MV-4-11 (cell line): ENCODE measurements at places on chromosomes 12 and 14.

GRCh38 chr14:36086629-36087395 lies 89.7 kb downstream of the PTCSC3 start:
- DNase-seq = no peak

DNA sequence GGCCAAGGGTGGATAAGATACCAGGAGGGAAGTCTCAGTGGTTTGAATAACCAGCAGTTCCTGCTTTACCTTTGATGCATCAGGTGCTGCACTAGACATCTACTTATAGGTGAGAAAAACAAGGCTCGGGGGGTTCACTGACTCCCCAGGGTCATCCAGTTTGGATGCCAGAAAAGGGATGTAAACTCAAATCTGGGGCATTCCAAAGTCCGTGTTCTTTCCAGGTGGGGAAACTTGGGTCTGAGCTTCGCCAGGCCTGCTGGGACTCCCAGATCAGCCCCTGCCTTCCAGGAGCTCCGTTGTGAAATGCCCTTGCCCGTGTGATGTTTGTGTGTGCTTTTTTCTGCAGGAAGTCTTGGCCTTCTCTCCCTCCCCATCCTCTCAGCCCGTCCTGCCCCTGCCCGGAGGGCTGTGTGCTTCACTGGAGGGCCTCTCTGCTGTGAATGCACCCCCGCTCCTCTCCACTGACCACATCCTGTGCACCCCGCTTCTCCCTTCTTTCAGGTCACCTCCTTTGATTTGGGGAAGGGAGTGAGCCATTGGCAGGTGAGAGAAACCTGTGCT lies 42.1 kb downstream of the TSPAN9 start:
- DNase-seq = no peak

- DNase-seq = no peak
Measured at GRCh38 chr12:109567296-109567695, 6.0 kb downstream of the MMAB start.

DNA sequence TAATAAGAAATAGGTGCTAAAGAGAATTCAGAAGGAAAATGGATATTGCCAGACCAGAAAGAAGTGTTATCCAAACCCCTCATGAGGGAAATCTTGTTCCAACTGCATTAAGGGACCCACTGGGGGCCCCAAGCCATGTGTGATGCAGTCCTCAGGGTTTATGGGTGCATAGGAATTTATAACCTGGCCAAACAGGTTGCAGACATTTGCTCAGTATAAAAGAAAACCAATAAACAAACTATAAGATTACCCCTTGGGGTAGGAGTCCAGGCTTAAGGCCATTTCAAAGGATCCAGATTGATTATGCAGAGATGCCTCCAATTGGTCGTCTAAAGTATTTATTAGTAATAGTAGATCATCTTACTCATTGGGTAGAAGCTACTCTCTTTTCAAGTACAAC lies 240.9 kb upstream of the DIO3 start:
- no peak for DNase-seq
